ENCODE measurements at places on chromosomes 3 and 15. TPM values are rescaled to one million over a fixed set of nuclear protein-coding genes. Genes with fewer than 3 reads are reported as not detected.

DNA sequence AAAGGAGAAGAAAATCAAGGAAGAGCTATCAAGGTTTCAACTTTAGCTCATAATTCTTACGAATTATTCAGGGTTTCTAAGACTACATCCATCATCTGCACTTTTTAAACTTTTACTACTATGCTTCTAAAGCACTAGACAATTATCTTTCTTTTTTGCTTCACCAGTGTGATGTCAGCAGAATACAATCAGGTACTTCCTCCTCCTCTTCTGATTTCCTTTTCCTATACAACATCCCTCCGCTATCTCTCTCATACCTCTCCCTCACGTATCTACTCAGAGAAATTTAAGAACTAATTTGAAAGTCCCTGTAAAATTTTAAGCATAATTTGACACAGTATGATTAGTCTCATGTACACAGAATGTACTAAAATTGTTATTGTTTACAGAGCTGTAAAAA is 47.3 kb upstream of the USP50 start:
- no peak for DNase-seq

Gene SV2B
- 4.4 TPM for polyA plus RNA-seq

DNA sequence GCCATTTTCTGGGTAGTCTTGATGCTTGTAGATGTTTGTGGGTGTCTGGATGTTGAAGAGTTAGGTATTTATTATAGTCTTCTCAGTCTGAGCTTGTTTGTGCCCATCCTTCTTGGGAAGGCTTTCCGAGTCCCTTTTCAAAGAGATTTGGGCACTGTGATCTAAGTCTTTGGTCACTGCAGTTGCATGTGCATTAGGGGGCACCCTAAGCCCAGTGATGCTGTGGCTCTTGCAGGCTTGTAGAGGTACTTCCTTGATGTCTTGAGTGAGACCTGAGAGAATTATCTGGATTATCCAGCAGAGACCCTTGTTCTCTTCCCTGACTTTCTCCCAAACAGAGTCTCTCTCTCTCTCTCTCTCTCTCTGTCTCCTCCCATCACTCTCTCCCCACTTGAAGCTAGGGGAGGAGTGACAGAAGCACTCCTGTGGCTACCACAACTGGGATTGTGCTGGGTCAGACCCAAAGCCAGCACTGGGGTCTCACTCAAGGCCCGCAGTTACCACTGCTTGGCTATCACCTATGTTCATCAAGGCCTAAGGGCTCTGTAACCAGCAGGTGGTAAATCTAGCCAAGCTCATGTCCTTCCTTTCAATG is 68.5 kb downstream of the TMCO5A start:
- DNase-seq = peak; percentile 30

Gene RETNLB
- polyA plus RNA-seq = not detected

Data from muscle of arm (tissue), 14 donors.